Psoas muscle (tissue), 8 donors: ENCODE measurements at places on chromosomes 1 and 21. TPM values are rescaled to one million over a fixed set of nuclear protein-coding genes. Genes with fewer than 3 reads are reported as not detected.

DNA sequence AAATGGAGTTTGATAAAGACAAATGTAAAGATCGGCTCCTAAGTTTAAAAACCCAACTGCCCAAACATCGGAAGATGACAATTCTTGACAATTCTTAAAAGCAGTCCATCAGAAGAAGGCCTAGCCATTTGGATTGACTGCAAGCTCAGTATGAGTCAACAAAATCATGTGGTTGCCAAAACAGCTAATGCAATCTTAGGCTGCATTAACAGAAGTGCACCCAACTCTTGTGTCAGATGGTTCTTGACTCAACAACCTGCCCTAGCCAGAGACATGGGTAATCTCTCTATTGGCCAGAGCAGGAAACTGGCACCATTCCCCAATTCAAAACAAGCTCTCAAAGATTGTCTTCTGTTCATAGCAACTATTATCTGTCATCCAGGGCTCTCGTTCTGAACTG, 9.9 kb upstream of the NCF2 start:
- H3K27me3 ChIP-seq = no peaks in the 10 kb centered on the region
- H3K4me1 ChIP-seq = no peaks in the 10 kb centered on the region
- no peak overlapping the region for H3K4me3 ChIP-seq
- H3K36me3 ChIP-seq = no peaks in the 10 kb centered on the region

DNA sequence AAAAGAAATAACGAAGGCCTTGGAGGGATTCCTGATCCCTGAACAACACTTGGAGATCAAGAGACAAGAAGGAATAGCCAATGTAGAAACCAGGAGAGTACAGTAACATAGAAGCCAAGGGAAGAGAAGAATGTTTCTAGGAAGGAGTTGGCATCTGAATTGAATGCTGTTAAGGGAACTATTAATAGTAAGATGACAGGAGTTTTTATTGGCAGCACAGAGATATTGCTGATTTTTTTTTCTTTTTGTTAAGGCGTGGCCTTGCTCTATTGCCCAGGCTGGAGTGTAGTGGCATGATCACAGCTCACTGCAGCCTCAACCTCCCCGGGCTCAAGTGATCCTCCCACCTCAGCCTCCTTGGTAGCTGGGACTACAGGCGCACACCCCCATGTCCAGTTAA, 9.6 kb upstream of the SFT2D2 start:
- H3K4me3 ChIP-seq = no peak overlapping the region
- H3K27me3 ChIP-seq = no peaks in the 10 kb centered on the region
- no peak overlapping the region for H3K27ac ChIP-seq
- H3K4me1 ChIP-seq = no peaks in the 10 kb centered on the region
- no peak for DNase-seq
- no peaks in the 10 kb centered on the region for H3K36me3 ChIP-seq

- no peaks in the 10 kb centered on the region for H3K27me3 ChIP-seq
- DNase-seq = no peak
- H3K4me3 ChIP-seq = no peak overlapping the region
- H3K4me1 ChIP-seq = no peaks in the 10 kb centered on the region
Measured at GRCh38 chr21:42555756-42556438, 42.2 kb downstream of the SLC37A1 start.

The TCHHL1 gene
- not detected for polyA plus RNA-seq

- no peaks in the 10 kb centered on the region for H3K27me3 ChIP-seq
- DNase-seq = no peak
- H3K36me3 ChIP-seq = no peaks in the 10 kb centered on the region
- no peaks in the 10 kb centered on the region for H3K4me1 ChIP-seq
- no peak overlapping the region for H3K27ac ChIP-seq
Measured at GRCh38 chr21:15568516-15568915, 161.3 kb upstream of the USP25 start.
